ENCODE measurements at places on chromosomes 5 and 9.

GRCh38 chr5:74070766-74071165 is 444.8 kb downstream of the ARHGEF28 start:
- ATAC-seq: no peak

DNA sequence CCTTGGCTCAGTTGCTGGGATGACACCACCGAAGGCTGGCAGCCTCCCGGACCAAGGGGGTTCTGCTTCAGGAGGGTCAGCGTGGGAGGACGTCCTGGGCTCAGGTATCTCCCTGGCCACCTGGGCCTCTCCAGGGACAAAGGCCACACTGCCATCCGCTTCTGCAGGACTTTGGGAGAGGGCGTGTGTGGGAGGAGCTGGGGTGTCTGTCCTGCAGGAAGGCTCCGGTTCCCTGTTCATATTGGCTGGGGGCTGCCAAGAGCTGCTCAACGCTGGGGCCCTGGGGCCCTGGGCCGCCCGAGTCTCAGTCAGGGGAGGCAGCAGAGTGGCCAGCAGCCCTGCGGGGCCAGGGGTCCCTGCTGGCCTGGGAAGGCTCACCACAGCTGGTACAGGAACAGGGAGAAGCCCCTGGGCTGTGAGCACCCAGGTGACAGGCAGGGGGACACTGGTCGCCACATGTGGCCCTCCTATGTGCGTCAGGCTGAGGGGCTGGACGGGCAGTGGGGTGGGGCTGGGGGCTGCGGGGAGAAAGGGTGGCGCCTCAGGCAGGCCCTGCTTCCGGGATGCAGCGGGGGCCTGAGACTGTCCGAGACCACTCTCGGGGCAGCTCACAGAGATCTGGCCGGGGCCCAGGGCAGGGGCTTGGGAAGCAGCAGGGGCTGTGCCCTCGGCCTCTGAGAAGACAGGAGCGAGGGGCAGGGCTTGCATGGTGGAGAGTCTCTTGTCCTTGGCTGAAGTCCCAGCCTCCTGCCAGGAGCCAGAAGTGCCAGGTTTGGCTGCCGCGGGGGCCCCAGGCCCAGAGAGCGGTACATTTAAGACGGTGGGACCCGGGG is 4.9 kb upstream of the CARD9 start:
- no peak for ATAC-seq

DNA sequence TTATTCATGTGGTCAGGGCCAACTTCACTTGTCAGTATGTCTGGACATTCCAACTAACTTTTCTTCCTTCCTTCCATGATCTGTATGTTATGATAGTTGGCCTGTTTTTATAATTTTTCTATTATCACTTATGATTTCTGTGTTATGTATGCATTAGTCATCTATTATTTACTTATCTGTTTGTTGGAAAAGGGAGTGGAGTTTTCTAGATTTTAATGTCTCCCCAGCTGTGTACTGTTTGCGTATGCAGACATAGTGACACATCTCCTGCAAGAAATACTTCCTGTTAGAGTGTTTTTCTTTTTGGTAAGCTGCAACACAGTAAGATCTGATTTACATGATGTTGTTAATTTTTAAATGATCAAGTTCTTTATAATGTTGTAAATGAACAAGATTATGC is 8.7 kb upstream of the INSYN2B start:
- no peak for ATAC-seq

- no peak for ATAC-seq
These were observed 21.7 kb downstream of the PHF2 start for GRCh38 chr9:93597871-93598646.

DNA sequence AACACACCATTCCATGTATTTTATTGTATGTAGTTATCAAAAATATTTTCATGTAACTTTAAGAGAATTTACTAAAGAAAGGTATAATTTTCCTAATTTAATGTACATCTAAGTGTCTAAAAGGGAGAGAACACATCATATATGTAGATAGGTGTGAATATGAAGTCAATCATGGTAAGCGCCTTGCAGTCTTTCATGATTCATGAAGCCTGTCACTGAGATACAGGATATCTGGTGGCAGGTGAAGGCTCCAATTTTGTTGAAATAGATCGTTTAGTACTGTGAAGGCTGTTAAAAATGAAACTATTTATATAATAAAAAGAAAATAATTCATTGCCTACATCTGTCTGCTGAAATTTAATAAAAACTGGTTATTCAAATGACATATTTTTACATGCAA is 15.5 kb upstream of the RGMB start:
- ATAC-seq: no peak

DNA sequence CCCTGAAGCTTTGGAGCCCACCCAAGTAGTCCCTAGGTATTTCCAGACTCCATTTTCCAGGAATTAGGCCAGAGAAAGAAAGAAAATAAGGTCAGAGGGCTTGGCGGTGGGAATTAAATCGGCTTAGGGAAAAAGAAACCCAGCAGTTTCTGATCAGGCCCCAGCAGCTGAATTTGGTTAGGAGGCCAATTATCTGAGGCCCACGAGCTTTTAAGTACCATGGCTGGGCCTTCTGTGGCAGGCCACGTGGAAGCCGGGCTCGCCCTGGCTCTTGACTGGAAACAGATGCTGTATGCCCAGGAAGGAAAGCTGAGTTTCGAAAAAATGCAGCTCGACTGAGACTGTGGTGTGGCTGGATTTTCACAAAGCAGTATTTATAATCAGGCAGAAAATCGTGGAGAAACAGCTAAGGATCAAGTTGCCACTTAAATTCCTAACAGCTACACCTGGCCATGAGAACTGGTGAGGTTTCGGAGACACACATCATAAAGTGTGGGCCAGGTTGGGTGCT is 75.1 kb upstream of the PANK3 start:
- ATAC-seq: no peak

DNA sequence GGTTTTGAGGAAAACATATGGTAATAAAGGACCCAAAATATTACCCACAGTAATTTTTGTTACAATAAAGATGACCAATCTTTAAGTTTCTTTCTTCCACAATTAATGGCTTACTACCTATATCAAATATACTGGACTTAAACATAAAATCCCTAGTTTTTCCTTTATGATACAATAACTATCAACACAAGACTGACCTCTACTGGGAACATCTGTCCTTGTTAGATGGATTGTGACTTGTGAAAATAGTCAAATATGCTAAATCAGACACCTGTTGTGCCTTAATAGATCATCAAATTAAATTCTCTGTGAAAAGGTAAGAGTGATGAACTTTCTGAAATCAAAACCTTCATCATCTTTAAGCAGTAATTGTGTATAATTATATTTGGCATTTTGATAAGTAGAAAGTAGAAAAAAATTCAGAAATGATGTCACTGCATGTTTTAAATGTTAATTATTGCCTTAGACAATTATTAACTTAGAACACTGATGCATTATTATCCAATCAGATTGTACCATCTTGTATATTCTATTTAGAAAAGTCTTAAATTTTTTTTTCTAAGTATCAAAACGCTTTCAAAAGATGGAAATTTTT is 113.6 kb downstream of the DEPDC1B start:
- no peak for ATAC-seq

- ATAC-seq: no peak
These were observed 4.4 kb upstream of the QSOX2 start for GRCh38 chr9:136249877-136250559.

- peak; percentile 42 for ATAC-seq
These were observed 744 bp downstream of the TARS1 start for GRCh38 chr5:33441241-33442177.

DNA sequence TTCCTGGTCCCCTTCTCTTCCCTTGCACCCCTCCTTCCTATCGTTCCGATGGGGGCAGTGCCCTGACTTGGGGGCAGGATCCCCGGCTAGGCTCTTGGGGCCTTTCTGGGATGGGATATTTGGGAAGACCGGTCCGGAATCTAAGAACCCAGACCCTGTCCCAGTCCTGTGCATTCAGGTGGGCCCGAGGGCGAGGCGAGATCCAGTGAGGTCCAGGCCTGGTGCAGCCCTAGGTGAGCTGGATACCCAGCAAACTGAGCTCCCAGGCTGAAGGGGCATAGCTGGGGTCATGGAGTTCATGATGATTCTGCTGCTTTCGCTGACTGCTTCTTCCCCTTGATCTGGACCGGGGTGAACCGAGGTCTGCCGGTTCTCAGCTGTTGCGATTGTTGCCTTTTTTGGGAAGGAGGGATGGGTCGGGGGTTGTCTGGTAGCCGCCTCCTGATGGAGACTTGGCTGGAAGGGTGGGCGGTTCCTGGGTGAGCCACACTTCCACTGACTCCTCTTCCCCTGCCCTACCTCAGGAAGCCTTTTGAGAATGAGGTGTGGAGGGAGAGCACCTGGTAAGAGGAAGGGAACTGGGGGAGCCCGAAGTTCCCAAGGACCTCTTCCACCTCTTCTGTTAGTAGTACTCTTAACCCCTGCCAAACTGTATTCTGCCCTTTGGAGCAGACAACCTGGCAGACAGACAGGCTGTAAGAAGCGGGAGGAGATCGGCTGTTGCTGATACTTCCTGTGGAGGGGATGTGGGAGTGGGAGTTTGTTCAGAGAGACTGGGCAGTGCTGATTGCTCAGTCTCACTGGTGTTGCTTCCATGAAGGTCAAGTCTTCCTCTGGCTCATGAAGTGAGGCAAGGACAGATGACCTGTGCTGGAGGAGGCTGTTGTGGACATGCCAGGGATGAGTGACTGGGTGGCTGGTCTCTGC is 1.0 kb downstream of the LRRC8A start:
- peak; percentile 22 for ATAC-seq

- ATAC-seq: no peak
These were observed 66.8 kb upstream of the MAP1B start for GRCh38 chr5:72040513-72040912.

- no peak for ATAC-seq
These were observed 1.0 kb downstream of the STARD4 start for GRCh38 chr5:111511174-111511830.

DNA sequence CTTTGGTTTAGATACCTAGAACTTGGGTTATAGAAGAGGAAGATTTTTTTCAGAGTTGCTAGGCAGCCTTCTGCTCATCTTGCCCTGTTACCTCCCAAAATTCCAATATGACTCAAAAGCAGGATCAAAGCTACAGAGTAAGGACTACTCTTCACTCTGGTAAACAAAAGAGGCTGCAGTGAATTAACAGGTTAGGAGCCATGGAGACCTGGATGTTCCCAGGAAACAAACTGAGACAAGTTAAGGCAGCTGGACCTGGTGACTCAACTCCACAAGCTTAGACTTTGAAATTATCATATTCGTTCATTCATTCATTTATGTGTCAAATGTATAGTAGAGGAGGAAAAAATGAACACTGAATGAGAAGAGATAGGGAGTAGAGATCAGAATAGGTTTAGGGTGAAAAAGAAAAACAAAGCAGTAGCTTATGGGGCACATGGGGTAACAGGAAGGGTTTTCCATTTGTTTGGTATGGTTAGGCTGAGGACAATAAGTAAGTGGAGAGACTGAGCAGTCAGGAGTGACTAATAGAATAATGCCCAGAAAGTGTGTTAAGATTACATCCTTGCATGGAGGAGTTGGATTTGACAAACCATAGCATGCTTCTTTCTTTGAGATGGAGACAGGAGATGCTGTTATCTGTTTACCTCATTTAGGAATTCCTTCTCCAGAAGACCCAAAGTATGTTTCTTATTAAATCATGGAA is 464.0 kb upstream of the ZNF608 start:
- ATAC-seq: peak; percentile 97

DNA sequence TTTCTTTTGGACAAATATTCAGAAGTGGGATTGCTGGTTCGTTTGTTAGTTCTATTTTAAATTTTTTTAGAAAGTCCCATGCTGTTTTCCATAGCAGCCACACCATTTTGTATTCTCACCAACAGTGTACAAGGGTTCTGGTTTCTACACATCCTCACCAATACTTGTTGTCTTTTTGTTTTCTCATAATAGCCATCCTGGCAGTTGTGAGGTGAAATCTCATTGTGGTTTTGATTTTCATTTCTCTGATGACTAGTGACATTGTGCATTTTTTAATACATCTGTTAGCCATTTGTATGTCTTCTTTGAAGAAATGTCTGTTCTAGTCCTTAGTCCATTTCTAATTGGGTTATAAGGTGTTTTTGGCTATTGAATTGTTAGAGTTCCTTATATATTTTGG is 214.3 kb downstream of the ARRDC3 start:
- ATAC-seq: no peak

GRCh38 chr9:86944796-86945727 is 2.2 kb downstream of the GAS1 start:
- no peak for ATAC-seq

- ATAC-seq: peak; percentile 88
These were observed 46.6 kb downstream of the CYFIP2 start for GRCh38 chr5:157312492-157312891.

DNA sequence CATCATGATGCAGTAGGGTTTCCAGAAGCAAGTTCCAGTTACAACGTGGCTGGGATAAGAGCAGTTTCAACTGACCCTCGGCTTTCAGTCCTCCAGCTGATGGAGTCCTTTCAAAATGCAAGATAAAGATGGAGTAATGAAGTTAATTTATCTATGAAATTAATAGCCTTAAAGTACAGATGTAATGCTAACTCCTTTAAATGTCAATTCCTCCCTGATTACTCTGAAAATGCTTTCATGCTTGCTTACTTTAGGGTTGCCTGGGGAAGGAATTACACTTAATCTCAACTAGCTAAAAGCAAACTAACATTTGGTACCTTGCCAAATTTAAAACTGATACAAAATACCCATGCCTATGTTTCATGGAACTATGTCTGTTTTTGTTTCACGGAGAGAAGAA is 178.4 kb downstream of the KIAA0825 start:
- no peak for ATAC-seq

- ATAC-seq: no peak
These were observed 273.1 kb downstream of the ARHGEF28 start for GRCh38 chr5:73899055-73899454.

DNA sequence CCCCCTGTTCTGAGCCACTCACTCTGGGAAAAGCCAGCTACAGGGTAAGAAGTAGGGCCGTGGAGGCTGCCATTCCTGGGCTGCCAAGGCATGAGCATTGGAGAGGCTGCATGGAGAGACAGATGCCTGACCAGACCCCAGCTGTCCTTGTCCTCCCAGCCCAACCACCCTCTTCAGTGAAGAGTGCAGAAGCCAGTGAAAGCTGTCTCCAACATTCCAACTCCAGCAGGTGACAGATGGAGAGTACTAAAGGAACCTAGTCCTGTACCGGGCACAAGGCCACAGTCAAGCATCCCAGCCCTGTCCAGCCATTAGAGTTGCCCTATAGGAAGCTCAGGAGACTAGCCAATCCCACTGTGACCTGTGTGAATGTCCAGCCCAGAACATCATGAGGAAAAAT is 165.1 kb downstream of the DIRAS2 start:
- ATAC-seq: no peak

- ATAC-seq: no peak
These were observed 187.8 kb downstream of the NXNL2 start for GRCh38 chr9:88722753-88723152.

- ATAC-seq: no peak
These were observed 10.6 kb upstream of the SLC44A1 start for GRCh38 chr9:105233873-105234272.

- no peak for ATAC-seq
These were observed 15.2 kb downstream of the ENHO start for GRCh38 chr9:34507556-34507955.

DNA sequence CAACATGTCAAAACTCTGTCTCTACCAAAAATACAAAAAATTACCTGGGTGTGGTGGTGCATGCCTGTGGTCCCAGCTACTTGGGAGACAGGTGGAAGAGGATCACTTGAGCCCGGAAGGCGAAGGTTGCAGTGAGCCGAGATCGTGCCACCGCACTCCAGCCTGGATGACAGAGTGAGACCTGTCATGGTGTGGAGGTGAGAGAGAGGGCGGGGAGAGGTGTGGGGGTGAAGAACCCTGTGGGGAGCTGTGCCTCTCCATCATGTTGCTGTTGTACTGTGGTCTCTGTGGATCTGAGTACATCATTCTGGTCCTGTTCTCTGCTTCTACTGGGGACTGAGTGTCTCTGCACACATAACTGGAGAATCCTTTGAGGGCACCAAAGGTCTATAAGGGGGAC is 11.3 kb upstream of the SLC34A1 start:
- no peak for ATAC-seq

- ATAC-seq: no peak
These were observed 128.2 kb upstream of the SEMA6A start for GRCh38 chr5:116702776-116703175.
